ENCODE measurements at places on chromosomes 6 and 20.

DNA sequence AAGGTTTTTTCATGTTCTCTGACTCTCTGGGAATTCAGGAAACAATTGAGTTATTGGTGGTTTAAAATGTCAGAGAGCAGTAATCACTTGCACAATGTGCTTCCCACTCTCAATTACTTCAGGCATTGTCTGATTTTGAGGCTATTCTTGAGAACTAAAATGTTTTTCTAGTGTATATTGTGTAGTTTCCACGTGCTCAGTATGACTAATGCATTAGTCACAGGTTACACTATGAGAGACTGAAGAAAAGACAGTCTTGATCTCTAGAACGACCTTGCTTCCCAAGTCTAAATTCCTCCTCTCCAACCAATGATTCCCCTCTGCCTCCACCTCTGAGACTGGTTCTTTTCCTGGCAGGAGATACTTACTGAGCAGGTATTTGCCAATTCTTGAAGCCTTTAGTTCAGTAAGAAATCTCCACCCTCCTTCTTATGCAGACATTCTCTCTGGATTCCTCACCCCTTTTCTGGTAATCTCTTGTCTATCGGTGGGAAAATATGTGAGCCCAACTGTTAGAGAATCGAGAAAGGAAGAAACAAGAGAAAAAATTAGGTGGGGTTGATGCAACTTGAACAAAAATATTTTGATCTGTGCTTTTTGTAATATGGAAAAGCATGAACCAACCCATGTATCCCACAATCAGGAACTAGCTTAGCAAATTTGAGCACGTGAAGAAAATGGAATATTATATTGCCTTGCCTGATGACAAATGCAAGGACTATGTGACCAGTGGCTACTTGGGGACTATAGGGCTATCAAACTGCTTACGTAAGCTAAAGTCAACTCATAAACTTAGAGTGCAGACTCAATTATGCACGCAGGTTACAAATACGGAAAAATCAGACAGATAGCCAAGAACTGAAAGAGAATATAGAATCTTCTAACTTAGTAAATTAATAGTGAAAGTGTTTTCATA is 61.1 kb upstream of the SLC22A16 start:
- no peak for DNase-seq

DNA sequence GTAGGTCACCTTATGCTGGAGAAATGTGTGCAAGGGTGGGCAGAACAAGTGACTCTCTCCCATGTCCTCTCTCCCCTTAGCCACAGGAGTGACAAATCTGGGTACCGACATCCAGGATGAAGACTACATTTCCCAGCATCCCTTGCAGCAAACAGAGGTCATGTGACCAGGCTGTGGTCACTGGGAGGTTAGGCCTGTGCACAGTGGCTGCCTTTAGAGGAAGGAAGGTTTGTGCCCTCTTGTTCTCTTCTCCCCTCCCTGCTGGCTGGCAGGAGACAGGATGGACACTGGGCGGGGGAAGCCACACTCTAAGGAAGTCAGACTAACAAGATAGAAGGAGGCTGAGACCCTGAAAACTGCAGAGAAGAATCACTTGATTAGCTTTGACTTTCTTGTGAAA is 360.2 kb downstream of the PREX1 start:
- no peak for DNase-seq

DNA sequence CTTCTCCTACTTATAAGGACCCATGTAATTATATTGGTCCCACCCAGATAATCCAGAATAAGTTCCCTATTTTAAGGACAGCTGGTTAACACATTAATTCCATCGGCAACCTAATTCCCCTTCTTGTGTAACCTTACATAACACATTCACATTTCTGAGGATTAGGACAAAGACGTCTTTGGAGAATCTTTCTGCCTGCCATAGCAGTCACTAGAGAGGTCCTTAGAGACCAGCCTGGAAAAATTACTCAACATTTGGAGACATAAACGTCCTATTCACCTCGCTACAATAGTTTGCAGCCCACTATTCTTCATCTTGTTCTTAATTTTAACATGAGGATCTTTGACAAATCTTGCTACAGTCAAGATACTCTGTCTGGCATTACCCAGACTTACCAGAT is 100.1 kb downstream of the MAFB start:
- no peak for DNase-seq

- DNase-seq, result no peak
These were observed 143.8 kb downstream of the MBOAT1 start for GRCh38 chr6:20068421-20068988.

DNA sequence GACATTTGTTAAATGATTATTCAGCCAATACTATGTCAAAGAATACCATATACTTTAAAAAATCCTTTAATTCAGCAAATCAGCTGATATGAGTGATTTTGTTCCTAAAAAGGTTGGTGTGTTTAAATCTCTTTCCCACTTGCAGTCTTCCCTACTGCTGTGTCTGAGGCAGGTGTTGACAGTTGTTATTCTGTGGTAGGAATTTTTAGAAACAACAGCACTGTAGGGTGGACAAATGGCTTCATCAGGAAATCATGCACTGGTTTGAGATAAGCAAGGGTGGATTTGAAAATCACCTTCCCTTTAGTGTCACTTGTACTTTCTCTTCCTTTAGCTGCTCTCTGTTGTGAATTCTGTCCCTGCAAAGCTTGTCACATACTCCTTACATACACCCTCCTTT is 213.7 kb upstream of the SGK1 start:
- no peak for DNase-seq

GRCh38 chr6:149763866-149764265 is 14.3 kb downstream of the PCMT1 start:
- DNase-seq, result no peak

GRCh38 chr20:20452254-20452676 is 84.4 kb downstream of the INSM1 start:
- DNase-seq, result no peak

GRCh38 chr6:114096561-114097172 is 125.7 kb upstream of the HDAC2 start:
- DNase-seq, result no peak

- DNase-seq, result no peak
These were observed 117.0 kb downstream of the TFAP2A start for GRCh38 chr6:10297832-10298231.

DNA sequence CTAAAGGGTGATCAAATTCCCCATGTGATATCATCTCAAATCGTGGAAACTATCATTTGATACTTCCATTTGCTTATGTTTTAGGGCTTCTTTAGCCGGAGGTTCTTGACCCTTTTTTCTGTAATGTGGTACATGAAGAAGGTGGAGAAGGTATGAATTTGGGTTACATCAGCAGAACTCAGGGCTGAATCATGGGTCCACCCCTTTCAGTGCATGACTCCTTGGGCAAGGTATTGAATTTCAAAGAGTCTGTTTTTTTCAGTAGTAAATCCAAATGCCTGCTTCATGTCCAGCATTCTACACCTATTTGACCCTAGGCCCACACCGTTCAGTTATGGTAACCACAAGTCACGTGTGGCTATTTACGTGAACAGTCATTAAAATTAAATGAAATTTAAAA is 30.6 kb upstream of the QKI start:
- no peak for DNase-seq

GRCh38 chr20:23362392-23363256 is 642 bp downstream of the GZF1 start:
- DNase-seq, result no peak

DNA sequence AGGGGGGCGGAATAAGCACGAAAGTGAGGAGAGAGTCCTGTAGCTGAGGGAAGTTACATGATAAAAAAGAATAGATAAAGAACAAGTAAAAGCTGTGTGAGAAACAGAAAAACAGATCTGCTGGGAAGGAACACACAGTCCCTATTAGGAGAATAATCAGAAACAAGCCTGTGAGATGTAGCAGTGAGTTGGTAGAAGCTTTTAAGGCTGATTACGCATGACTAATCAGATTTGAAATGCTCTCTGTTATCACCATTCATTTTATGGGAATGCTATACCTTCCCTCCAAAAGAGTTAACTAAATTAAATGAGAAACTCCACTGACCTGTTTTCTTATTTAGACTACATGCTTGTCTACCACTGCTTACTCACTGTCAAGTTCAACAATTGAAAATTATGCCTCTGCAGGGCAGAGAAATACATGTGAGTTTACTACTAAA is 15.8 kb downstream of the REPS1 start:
- no peak for DNase-seq

GRCh38 chr6:152587473-152587872 is 49.7 kb downstream of the SYNE1 start:
- no peak for DNase-seq

- DNase-seq, result no peak
These were observed 196.6 kb downstream of the UST start for GRCh38 chr6:148943451-148943850.

- DNase-seq, result no peak
These were observed 1.3 kb upstream of the VNN1 start for GRCh38 chr6:132715204-132715603.

DNA sequence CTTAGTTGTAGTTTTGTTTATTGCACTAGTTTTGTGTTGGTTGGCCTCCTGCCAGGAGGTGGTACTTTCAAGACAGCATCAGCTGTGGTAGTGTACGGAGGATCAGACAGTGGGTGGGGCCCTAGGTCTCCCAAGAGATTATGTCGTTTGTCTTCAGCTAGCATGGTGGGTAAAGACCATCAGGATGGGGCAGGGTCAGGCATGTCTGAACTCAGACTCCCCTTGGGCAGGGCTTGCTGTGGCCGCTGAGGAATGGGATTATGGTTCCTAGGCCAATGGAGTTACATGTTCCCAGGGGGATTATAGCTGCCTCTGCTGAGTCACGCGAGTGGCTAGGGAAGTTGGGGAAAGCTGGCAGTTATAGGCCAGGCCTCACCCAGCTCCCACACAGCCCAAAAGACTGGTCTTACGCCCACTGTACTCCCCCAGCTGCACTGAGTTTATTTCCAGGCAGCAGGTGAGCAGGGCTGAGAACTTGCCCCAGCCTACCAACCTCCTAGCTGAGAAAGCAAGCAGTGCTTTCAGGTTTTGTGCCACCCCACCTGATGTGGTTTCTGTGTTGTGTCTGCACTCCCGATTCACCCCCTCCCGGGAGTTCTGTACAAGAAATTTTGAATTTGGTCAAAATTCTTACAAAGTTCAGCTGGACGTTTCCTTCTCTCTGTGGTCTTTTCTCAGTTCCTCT is 24.7 kb downstream of the ZSCAN31 start:
- DNase-seq, result no peak

DNA sequence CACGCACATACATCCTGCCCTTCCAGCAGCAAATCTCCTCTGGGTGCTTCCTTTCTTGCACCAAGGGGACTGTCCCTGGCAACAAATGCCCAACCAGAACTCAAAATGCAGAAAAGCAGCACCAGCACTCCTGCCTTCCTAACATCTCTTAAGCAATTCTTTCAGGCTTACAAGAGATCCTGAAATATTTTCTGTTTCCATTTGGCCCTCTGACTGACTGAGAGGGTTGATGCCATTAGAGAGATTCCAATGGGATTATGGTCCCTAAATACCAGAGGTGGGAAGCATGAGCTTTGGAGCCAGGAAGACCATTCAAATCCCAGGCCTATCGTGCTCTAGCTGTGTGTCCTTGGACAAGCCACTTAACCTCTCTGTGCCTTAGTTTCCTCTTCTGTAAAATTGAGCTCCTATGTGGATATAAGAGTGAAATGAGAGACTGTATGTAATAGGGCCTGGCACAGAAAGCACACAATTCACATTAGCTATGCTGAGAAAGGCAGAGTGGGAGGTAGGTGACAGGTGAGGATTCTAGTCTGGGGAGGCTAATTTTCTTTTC is 56.8 kb downstream of the PRDM1 start:
- no peak for DNase-seq

DNA sequence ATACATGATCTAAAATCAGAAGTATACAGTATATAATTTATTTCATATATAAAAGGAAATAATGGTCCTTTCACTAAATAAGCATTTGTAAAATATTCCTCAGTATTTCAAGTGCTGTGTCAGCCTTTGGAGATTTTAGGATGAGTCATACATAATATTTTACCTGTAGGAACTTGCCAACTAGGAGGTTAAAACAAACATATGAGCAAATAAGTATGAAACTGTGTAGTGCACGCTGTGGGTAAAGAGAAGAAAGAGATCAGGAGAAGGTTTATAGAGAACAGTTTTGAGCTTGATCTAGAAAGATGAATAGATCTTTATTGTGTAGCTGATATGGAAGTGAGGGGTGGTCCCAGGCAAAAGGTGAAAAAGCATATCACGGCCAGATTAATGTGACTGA is 169.9 kb upstream of the RNF217 start:
- DNase-seq, result no peak

GRCh38 chr20:13717631-13718044 is 67.1 kb downstream of the ESF1 start:
- DNase-seq, result no peak

DNA sequence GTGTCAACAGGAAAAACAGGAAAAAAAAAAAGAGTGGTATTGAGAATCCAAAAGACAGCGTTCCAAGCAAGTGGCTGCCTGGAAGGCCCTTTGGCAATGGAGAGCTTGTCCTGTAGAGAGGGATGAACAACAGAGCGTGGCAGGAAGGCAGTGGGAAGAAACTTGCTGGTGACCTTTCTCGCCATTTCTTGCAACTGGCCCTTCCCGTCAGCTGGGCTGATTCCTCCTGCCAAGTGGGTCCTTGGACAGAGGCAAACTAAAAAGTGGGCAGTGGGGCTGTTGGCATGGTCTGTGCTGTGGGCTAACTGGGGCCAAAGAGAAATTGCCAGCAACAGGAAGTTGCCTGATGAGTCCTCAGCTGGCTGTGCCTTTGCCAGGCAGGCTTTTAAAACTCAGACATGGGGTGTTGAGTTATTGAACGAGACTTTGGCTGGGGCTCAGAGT is 43.9 kb upstream of the CLDN20 start:
- DNase-seq, result no peak

DNA sequence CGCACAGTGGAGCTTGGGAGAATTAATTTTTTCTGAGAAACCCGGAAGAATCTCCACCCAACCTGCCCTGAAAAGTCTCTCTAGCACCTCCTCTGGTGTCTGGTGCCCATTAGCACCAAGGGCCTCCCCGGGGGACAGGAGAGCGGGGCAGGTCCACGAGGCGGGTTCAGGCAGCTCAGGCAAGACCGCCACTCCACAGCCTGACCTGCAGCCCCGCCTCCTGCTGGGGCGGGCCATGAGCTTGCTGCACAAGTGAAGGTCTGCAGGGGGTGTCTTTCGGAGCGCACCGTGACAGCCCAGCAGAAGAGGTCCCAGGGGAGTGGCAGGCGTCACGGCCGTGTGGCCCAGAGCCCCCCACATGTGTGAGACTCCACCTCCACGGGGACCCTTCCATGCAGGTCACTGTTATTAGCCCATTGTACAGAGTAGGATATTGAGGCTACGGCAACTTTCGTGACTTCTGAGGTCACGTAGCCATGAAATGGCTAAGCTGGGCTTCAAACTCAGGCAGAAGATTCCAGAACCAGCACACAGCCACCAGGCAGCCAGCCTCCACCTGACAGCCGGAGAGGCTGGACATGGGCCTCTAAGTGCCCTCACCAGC is 63.9 kb upstream of the SLCO4A1 start:
- DNase-seq, result no peak

Data from activated naive CD4-positive, alpha-beta T cell (primary cell).